Nucleus accumbens (tissue), 56 donors: ENCODE measurements at places on chromosomes 1 and 21.

DNA sequence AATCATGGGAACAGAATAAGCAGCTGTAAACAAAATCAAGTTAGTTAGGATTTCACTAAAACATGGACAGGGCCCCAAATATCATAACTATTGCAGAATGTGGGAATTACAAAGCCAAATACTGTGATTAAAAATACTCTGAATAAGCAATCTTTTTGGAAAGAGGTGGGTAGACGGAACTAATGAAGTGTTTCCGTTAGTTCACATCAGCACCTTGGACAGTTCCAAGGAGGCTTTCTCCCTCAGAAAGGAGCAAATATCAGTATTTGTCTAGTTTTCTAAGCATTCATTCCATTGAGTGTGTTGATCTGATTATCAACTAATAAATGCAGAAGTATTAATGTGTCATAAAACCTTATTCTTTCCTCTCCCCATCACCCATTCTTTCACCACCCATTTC, 97.4 kb downstream of the FAM78B start:
- no peak for DNase-seq

DNA sequence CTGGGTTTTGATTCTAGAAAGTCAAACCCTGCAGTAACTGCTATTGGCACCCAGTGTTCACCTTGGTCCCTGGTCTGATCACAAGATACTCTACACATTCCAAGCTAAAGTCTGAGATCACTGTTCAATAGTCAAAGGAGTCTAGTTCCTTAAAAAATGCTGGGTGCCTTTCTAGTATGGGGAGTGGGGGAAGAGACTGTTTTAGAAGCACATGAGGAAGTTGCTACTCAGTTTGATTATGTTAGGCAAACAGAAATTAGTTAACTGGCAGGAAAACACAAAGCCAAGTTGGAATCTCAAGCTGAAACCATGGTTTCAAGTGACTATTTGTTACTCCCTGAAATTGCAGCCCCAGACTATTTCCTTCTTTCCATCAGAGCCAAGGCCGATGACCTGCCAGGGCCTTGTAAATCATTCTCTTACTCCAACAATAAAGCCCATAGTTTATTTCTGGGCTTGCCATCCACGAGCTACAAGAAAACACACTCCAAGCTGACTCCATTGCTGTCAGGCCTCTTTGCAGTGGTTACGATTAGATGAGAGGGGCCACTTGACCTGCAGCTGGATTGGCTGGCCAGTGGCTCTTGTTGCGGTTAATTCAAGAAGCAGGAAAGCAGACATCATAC, 21.1 kb upstream of the VTCN1 start:
- DNase-seq, result no peak

- DNase-seq, result no peak
These were observed 115.9 kb downstream of the CRYAA start for GRCh38 chr21:43284700-43285099.

DNA sequence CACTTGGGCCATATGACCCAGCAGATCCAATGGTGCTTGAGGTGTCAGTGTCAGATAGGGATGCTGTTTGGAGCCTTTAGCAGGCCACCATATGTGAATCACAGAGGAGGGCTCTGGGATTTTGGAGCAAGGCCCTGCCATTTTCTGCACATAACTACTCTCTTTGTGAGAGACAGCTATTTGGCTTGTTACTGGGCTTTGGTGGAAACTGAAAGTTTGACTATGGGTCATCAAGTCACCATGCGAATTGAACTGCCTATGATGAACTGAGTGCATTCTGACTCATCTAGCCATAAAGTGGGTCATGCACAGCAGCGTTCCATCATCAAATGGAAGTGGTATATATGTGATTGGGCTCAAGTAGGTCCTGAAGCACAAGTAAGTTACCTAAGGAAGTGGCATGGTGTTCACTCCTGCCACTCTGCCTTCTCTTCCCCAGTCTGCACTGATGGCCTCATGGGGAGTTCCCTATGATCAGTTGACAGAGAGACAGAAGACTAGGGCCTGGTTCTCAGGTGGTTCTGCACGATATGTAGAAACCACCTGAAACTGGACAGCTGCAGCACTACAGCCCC, 447.3 kb downstream of the AGBL4 start:
- no peak for DNase-seq

- DNase-seq, result no peak
These were observed 576.6 kb downstream of the ADGRL2 start for GRCh38 chr1:82377201-82377884.

- no peak for DNase-seq
These were observed 51.8 kb downstream of the KCNJ15 start for GRCh38 chr21:38308532-38309119.

GRCh38 chr1:155859881-155860871, 809 bp downstream of the SYT11 start:
- peak; percentile 96 for DNase-seq

DNA sequence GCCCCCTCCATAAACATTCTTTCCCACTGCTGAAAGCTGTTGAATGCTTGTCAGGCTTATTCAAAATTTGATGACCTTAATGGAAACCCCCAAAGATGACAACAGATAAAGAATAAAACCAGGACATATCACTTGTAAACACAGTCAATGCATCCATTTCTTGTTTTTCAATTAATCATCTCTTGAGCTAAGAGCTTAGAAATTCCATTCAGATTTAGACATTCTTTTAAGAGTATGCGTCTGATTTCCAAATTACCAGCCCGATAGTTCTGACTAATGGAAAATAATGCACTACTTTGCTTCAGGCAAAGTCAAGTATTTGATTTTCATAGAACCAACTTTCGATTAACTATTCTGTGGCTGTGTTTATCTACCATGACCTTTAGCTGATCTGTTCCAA, 100.6 kb upstream of the RUNX1 start:
- no peak for DNase-seq

- DNase-seq, result no peak
These were observed 16.4 kb upstream of the ZNF281 start for GRCh38 chr1:200426196-200426595.

DNA sequence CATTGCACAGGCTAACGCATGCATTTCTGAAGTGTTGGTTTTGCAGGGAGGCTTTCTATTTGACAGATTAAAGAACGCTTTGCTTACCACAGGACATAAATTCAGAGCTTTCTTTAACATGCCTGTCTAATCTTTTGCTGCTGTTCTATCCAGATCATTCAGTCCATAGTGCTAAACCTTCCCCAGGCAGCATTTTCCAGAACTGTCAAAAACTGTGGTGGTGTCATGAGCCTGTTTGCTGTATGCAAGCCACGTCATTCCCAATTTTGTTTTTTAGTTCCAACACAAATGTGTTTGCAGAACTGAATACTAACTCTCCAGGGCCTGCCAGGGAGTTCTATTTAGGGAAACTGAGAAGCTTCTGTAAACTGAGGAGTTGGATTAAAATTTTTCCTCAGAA, 390.5 kb upstream of the LYPLAL1 start:
- DNase-seq, result no peak

DNA sequence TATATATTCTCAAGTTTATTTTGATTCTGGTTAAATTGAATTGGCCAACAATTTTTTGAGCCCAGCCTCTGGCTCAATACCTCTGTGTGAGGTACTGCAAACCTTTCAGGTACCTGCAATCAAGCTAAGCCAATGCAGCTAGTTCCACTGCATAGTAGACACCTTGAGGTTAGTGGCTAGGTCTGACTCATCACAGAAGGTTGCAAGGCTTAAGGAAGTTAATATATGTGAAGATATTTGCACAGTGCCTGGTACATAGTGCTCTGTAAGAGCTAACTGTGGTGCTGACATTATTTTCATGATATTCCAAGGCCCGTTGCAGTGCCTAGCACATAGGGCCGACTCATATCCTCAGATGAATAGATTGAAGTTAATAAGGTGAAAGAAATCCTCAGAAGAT, 330.5 kb upstream of the KAZN start:
- DNase-seq, result no peak

DNA sequence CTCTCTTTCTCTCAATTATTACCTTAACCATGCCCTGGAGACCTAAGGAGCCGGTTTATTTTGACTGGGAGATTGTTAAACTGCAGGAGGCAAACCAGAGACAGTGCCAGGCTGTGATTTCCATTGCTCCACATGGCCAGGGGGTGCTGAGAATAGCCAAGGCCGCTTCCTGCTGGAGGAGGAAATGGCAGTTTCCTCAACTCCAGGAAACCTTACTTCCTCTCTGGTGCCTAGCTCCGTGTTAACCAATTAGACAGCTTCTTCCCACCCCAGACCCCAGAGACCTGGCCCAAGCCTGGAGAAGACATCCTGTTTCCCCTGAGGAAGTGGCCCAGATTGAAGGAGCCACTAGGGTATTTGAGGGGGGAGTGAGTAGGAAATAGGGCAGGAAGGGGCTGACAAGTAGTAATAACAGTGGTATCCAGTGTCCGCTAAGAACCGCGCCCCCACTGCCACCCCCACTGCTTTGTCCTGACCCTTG, 161.2 kb downstream of the PLPP3 start:
- no peak for DNase-seq

DNA sequence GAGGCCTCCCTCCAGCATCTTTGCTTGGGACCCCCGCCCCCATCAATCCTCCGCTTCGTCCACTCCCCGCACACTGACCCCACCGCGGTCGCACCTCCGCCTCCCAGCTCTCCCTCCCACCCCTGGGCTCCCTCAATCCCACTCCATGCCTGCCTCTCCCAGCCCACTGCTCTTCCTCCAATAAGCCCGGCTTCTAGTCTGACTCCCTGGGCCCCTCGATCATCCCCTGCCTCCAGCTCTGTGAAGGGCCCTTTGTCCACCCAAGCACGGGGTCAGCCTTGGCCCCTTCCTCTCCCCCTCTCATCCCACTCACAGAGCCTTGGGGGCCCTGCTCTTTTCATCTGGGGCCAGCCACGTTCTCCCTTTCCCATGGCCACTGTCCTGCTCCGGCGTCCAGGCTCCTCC, 1.5 kb upstream of the TMEM200B start:
- DNase-seq, result no peak

GRCh38 chr1:162398999-162399580, 12.8 kb downstream of the SH2D1B start:
- no peak for DNase-seq

DNA sequence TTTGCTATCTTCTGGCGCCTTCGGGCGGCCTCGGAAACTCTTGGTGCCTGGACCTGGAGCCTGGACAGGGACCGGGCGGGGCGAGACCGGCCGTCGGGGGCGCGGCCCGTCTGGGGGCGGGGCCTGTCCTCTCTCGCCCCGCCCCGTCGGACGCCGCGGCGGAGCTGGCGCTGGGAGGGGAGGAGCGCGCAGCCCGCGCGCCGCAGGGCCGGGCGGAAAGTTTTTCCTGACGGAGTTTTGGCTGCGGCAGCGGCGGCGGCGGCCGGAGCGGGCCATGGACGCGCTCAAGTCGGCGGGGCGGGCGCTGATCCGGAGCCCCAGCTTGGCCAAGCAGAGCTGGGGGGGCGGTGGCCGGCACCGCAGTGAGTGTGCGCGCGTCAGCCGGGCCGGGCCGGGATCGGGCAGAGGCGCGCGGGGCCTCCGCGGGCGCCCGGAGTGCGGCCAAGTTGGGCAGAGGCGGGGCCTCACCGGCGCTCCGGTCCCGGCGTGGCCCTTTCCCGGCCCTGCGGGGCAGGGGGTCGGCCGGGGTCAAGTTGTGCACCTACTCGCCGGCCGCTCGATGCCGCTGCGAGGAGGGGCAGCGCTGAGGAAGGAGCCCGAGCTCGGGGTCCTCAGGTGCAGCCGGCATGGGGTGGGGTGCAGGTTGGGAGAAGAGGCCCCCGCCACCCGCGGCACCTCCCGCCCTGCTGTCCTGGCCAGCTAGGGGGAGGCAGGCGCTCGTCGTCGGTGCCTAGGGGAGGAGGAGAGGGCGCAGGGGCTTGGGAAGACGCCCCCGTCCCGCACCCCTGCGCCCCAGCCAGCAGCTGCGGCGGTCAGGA, at the start of gene LDLRAP1:
TSS of gene LDLRAP1 (plus strand) at position 182 of the 818 bp plus-strand sequence. CDS start at position 275, 93 bp downstream.
- DNase-seq, result peak; percentile 65

DNA sequence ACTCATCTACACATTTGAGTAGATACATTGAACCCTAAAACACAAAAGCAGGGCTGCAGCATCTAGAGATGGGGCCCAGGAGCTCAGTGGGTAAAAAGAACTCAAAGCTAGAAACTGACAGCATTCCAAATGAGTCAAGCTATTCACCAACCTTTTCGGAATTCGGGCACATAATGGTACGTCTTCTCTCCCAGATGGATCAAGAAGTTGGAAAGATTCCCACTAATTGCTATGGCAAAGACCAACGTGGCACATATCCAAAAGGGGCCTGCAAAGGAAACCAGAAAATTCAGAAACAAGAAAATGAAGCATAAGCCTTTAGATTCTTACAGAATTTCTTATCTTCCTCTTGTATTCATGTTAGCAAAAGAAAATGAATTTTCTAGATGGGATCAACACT, 18.4 kb downstream of the YIPF1 start:
- DNase-seq, result no peak

DNA sequence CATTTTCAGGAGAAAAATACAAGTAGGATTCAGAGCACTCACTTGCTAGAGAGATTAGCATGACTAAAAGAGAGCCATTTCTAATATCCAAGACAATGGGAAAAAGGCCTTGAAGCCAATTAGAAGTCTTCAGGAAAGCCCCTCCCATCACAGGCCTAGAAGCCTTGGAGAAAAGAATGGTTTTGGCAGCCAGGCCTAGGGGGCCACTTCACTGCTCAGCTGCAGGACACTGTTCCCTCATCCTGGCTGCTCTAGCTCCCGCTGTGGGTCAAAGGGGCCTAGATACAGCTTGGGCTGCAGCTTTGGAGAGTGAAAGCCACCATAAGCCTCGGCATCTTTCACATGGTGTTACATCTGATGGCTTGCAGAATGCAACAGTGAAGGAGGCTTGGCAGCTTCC, 62.8 kb downstream of the RGS4 start:
- no peak for DNase-seq

- no peak for DNase-seq
These were observed 13.1 kb upstream of the LPGAT1 start for GRCh38 chr1:211843507-211844298.

- DNase-seq, result no peak
These were observed 62.9 kb upstream of the TTC34 start for GRCh38 chr1:2864203-2864905.

- no peak for DNase-seq
These were observed 2.8 kb upstream of the ZBTB7B start for GRCh38 chr1:154999571-155000410.

DNA sequence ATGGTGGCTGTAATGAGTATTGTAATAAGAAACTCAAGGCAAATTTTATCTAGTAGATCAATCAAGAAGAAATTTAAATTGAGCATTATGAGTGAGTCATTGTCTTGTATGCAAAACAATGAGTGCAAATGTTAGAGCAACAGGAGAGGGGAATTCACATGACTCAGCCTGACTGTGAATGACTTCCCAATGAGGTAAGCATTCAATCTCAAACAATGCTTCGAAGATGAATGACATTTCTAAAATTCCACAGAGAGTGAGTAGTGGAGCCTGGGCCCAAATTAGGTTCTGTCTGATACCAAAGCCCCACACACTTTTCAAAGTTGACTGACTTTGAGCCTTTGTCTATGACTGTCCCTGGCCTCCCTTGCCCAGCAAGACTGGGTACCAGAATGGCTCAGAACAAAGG, 738.0 kb downstream of the PTPRU start:
- no peak for DNase-seq

- DNase-seq, result no peak
These were observed 71.3 kb downstream of the CRB1 start for GRCh38 chr1:197339106-197340060.

- no peak for DNase-seq
These were observed 219.4 kb downstream of the SETD4 start for GRCh38 chr21:35840949-35841348.

- no peak for DNase-seq
These were observed 7.7 kb upstream of the FAM167B start for GRCh38 chr1:32239337-32239736.
